Activated CD4-positive, alpha-beta T cell treated with anti-CD3 and anti-CD28 coated beads, Interleukin-2, amount 50 U/mL, for 1 hour (primary cell): ENCODE measurements at places on chromosomes 3 and 15.

- no peak for DNase-seq
These were observed 385.6 kb downstream of the SHQ1 start for GRCh38 chr3:72462595-72463011.

DNA sequence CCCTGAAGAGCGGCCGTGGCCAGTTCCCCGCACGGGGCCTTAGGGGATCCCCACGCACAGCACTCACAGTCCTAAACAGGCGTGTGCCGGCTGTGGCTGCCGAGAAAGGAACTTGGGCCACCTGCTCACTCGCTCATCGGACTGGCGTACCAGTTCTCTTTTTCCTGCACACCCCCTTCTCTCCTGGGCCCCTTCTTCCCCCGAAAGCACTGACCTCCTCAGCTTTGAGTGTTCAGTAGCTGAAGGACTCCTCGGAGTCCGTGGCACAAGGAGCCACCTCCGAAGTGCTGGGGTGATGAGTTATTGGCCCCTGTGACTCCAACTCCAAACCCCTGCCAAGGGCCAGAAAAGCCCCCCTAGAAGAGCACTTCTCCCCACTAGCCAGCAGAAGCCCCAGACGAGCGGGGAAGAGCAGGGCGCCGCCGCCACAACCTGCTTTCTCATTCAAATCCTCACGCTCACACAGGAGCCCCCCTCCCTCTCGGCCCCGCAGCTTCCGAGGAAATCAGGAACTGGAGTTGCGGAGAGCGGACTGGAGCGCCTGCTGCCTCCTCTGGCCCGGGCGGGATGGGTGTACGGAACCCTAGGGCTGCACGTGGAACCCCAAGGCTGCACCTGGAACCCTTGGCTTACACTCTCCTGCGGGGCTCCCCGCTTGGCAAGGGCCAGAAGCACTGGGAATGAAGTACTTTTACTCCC is at the start of gene PLCH1:
PLCH1 (minus strand) TSS at position 446 of the 699 bp plus-strand sequence. CDS start 40,847 bp downstream, outside the sequence.
- peak; percentile 39 for DNase-seq

DNA sequence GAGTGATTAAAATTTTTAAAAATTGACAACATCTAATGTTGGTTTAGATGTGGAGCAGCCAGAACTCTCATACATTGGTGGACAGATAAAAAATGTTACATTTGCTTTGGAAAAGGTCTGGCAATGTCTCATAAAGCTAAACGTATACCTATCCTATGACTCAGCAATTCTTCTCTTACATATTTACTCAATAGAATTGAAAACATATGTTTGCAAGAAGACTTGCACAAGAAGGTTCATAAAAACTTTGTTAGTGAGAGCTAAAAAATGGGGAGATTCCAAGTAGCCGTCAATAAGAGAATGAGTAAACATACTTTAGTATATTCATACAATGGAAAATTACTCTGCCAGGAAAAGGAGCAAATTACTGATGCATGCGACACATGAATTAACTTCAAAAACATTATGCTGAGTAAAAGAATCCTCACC is 30.0 kb downstream of the MASP1 start:
- DNase-seq = no peak

GRCh38 chr3:169297214-169297613 is 366.3 kb downstream of the MECOM start:
- DNase-seq = no peak
